Activated naive CD8-positive, alpha-beta T cell treated with anti-CD3 and anti-CD28 coated beads for 36 hours (primary cell): ENCODE measurements at places on chromosomes 13 and 19. TPM values are rescaled to one million over a fixed set of nuclear protein-coding genes. Genes with fewer than 3 reads are reported as not detected.

LYL1 gene
- total RNA-seq, result 2.6 TPM

ANKRD24 gene
- 1.6 TPM for total RNA-seq

DCLK1 gene
- total RNA-seq, result not detected

ZNF729 gene
- not detected for total RNA-seq

PEAK3 gene
- not detected for total RNA-seq

AXL gene
- total RNA-seq, result 0.42 TPM

ZNF99 gene
- not detected for total RNA-seq
